ENCODE measurements at places on chromosomes 12 and 14.

- DNase-seq = no peak
These were observed 9.3 kb upstream of the C12orf43 start for GRCh38 chr12:121025442-121026226.

DNA sequence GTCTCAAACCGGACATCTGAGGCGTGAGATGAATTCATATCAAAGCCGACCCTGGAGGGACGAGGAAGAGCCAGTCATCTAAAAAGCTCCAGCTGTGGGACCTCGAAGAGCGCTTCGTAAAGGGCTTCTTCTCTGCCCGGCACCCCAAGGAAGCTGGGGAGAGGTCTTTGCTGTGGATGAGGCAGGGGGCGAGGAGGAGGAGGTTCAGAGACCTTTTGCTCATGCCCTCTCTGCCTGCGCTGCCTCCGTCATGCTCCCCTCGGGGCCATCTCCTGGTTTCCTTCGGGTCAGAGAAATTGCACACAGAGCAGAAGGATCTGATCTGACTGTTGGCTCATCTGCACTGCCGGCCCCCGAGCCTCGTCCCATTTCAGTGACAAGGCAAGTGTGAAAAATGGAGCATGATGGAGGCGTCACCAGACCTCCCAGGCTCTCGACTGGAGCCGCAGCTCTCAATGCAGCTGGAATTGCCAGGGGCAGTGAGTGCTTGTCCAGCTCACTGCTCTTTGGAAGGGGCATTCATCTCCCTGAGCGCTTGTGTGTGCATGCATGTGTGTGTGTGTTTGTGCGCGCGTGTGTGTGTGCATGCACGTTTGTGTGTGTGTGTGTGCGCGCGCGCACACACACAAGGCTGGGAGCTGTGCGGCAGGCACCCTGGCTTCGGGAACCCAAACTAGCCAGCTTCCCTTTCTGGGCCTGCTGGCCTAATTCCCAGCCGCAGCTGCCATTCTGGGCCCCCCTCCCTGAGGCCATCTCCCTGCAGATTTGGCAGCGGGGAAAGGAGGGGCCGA, 9.2 kb downstream of the CABP1 start:
- no peak for DNase-seq

GRCh38 chr12:70379846-70380245, 13.8 kb downstream of the KCNMB4 start:
- no peak for DNase-seq

DNA sequence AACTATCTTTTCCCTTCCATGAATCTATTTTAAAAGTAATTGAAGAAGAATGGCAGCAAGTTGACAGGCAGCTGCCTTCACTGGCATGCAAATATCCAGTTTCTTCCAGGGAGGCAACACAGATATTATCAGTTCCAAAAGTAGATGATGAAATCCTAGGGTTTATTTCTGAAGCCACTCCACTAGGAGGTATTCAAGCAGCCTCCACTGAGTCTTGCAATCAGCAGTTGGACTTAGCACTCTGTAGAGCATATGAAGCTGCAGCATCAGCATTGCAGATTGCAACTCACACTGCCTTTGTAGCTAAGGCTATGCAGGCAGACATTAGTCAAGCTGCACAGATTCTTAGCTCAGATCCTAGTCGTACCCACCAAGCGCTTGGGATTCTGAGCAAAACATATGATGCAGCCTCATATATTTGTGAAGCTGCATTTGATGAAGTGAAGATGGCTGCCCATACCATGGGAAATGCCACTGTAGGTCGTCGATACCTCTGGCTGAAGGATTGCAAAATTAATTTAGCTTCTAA, 18.4 kb downstream of the TMPO start:
- no peak for DNase-seq

DNA sequence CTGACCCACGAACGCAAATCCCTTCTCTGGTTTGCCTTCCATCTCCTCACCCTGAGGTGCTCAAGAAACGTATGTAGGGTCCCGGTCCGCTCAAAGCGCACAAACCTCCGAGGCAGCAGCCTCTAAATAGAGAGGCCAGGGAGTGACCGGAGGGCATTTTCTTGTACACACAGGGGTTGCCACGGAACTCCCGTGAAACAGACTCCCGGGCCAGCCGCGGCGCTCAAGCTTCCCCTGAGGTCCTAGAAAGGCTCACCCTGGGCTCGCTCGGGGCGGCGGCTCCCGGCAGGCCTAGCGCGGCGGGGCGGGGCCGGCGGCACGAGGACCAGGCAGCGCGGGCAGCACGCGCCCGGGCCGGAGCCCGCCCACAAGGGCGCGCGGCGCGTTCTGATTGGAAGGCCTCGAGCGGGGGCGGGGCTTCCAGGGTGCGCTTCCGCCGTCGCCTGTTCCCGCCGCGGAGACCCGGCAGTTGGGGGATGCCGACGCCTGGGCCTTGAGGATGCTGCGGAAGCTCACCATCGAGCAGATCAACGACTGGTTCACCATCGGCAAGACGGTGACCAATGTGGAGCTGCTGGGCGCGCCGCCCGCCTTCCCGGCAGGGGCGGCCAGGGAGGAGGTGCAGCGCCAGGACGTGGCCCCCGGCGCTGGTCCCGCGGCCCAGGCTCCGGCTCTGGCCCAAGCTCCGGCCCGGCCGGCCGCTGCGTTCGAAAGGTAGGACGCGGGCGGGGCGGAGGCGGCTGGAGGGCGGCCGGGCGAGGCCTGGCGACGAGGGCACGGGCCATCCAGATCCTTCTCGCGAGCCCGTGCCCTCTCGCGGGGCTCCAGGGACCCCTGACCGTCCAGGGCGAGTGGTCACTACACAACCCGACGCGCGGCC, at the start of gene TDRD9:
TDRD9 (plus strand) TSS at position 446 of the 880 bp plus-strand sequence; CDS start at position 500, 54 bp downstream.
- no peak for DNase-seq

- DNase-seq = no peak
These were observed 27.1 kb downstream of the FAM222A start for GRCh38 chr12:109740694-109741245.

GRCh38 chr12:52655720-52656124, 3.7 kb upstream of the KRT2 start:
- DNase-seq = no peak

DNA sequence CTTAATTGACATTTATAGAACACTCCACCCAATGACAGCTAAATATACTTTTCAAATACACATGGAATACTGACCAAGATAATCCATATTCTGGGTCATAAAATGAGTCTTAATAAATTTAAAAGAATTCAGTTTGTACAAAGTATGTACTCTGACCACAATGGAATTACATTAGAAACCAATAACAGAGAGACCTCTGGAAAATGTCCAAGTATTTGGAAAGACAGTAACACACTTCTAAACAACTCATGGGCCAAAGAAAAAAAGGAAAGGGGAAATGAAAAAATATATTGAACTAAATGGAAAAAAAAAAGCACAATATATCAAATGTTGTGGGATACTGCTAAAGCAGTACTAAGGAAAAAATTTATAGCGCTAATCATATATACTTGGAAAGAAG, 52.0 kb downstream of the CRACR2A start:
- DNase-seq = no peak

- DNase-seq = no peak
These were observed 22.9 kb downstream of the ZNF268 start for GRCh38 chr12:133204264-133204603.

DNA sequence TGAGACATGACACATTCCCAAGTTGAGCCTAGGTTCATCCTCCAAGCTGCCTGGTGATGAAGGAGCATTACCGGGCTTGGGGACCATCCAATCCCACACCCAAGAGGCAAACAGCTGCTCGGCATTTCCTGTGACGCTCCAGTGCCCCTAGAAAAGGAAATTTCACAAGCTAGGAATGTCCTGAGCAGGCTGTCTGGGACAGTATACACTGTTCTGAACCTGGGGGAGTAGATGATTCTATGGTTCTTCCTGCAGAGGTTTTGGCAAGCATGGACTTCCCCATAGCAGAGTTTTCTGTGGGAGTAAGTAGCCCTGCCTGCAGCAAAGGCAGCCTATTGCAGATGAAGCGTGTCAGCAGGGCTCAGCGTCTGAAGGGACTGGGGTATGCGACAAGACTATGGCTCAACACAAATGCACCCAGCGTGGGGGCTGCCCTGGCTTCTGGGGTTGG, 47.4 kb upstream of the SRSF5 start:
- no peak for DNase-seq

DNA sequence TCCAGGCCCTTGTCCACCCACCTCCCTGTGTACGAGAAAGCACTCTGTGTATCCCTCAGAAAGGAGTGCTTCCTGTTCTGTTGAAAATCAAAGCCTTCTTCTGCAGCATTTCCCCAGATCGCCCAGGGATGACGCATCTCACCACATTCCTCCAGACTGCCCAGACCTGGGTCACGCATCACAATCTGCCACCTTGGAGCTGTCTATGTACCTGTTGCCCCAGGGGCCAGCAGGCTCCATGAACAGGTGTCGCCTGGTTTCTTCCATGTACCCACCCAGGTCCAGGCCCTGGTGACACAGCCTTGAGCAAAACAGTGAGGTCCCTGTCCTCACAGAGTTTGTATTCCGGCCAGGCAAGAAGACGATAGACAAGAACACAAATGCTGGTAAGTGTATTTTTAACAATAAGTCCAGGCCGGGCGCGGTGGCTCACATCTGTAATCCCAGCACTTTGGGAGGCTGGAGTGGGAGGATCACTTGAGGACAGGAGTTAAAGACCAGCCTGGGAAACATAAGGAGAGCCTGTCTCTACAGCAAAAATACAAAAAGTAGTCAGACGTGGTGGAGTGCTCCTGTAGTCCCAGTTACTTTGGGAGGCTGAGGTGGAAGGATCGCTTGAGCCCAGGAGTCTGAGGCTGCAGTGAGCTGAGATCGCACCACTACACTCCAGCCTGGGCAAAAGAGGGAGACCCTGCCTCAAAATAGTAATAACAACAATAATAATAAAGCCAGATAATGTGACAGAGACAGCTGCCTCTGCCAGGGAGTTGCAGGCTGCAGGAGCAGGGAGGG, 6.8 kb upstream of the PPP1R13B start:
- DNase-seq = no peak

DNA sequence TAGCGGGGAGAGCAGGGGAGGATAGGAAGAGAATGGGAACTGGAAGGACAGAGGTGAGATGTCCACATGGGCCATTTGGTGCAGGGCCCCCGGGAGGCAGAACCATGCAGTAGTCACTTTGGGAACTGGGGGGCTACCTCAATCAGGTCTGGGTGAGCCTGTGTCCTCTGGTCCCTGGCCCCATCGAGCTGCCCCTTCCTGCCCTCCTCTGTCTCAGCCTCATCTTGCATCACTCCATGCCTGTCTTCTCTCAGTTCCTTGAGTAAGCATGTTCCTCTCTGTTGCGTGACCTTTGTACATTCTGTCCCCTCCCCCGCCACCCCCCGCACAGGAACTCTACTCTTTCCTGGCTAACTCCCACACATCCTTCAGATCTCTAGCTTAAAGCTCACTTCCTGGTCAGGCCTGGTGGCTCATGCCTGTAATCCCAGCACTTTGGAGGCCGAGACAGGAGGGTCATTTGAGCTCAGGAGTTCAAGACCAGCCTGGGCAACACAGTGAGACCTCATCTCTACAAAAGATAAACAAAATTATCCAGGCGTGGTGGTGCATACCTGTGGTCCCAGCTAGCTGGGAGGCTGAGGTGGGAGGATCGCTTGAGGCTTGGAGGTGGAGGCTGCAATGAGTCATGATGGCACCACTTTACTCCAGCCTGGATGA, 23.2 kb downstream of the FOS start:
- no peak for DNase-seq

DNA sequence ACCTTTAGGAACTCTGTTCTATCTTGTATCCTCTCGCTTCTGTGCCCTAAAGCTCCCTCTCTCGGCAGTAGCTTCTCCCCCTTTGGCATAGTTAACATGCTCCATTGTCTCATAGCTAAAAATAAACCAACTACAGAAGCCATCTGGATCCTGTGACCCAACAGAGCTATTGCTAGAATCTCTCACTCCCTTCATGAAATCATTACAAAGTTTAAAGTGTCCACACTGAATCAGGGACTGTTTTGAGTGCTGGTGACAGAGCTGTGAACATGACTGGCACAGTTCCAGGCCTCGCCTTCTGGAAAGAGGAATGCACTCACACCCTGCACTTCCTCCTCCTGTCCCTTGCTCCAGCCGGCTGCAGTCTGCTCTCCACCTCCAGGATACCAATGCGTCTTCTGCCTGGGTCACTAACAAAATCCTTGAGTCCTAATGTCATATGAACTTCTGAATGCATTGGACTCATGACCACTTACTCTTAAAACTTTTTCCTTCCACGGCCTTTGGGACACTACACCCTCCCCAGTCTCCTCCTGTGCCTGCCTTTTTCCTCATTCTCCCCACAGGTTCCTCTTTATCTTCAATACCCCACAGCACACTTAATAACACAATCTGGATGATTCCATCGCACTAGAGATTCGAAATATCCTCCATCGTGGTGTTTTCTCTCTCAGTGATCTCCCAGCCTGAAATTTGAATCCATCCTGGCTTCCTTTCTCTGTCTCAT, 13.2 kb downstream of the PLBD1 start:
- DNase-seq = no peak

DNA sequence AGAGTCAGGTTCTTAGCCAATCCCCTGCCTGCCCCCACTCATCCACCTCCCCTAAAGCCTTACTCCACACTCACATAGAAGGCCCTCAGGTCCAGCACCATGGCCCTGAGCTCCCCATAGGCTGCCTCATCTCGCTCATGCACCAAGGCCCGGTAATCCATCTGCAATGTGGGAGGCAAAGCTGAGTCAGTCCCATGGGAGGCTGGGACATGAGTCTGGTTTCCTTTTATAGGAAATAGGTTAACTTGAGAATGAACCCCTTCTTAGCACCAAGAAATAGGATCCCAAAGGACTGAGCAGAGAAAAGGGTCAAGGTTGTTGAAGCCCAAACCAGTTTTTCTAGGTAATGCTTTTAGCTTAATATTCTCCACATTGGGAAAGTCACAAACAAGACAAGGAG, 2.1 kb upstream of the EMC9 start:
- no peak for DNase-seq

- DNase-seq = no peak
These were observed 4.3 kb downstream of the CCDC196 start for GRCh38 chr14:66490143-66491111.

DNA sequence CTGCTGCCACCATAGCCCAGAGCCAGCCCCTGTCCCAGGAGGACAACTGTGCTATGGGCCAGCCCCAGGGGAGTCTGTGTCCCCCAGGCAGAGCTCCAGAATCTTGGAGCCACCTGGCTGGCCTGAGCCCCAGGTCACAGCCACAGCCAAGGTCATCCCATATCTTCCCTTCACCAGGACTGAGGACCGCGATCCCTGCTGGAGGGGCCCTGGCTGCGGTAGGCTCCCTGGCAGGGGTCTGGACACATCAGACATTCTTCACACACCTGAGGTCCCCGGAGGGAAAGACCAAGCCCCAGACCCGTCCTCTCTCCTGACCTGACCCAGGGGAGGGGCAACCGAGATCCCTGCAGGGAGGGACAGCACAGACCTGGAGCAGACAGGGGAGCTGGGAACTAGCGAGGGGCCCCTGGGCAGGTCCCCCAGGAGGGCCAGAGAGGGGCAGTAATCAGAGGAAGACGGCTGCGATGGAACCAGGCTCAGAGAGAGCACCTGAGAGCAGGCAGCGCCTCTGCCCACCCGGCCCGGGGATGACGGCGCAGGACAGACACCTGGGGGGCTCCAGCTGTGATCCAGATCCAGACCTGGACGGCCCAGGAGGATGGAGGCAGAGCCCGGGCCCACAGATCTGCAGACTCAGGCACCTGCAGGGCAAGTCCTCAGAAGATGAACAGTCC, 103.2 kb upstream of the EIF5 start:
- no peak for DNase-seq

- no peak for DNase-seq
These were observed 16.7 kb upstream of the ZFP36L1 start for GRCh38 chr14:68809524-68809923.
